ENCODE measurements at places on chromosomes 11 and 22. TPM values are rescaled to one million over a fixed set of nuclear protein-coding genes. Genes with fewer than 3 reads are reported as not detected.
A peak's percentile ranks its signal among the peaks of the same experiment; 100 is the strongest.

XKR3 gene
- total RNA-seq, result not detected

- DNase-seq, result no peak
- H3K4me3 ChIP-seq, result no peak overlapping the region
- H3K4me1 ChIP-seq, result peaks cover 7% of the 10 kb centered on the region
- H3K27ac ChIP-seq, result no peak overlapping the region
- H3K27me3 ChIP-seq, result no peaks in the 10 kb centered on the region
- H3K36me3 ChIP-seq, result no peaks in the 10 kb centered on the region
Observed at GRCh38 chr11:73749118-73749517, 11.8 kb downstream of the RAB6A start.

DNA sequence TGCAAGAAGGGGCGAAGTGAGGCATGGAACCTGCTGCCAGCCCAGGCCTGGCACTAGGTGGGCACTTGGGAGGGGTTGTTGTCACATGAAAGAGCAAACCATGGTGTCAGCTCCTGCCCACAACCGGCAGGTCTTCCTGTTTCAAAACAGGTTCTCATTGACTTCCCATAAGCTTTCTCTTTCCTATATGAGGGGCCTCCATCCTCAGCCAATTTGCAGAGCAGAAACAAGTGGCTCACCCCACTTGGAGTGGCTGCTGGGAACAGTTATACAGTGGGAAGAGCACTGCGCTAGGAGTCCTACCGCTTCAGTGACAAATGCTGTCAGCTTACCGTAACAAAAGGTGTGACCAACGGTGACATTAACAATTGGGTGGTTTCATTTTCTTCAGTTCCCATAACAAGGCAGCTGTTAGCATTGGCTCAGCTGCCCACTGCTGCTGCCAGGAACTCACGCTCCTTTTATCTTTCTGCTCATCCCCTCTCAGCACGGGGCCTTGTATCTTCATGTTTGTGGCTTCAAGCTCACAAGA lies 10.2 kb upstream of the SSTR3 start:
- H3K4me1 ChIP-seq, result no peaks in the 10 kb centered on the region
- H3K27me3 ChIP-seq, result no peaks in the 10 kb centered on the region
- no peaks in the 10 kb centered on the region for H3K36me3 ChIP-seq
- H3K27ac ChIP-seq, result no peak overlapping the region
- H3K4me3 ChIP-seq, result no peak overlapping the region

DNA sequence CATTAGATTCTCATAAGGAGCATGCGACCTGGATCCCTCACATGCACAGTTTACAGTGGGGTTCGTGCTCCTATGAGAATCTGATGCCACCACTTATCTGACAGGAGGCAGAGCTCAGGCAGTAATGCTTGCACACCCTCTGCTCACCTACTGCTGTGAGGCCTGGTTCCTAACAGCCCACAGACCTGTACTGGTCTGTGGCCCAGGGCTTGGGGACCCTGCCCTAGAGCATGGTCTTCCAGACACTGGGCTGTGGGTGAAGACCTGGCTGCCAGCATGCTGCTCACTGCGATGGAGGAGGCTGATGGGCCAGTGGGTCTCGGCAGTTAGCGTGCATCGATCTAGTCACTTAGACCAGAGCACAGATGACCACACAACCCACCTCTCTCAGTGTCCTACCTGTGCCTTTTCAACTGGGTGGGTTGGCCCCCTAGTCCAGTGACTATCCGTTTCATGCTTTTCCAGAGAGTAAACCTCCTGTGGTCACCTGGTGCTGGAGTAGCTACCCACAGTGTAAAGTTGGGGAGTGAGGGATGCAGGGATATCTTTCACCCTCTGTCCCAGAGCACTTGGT lies 21.1 kb downstream of the MED15 start:
- H3K36me3 ChIP-seq, result no peaks in the 10 kb centered on the region
- peaks cover 17% of the 10 kb centered on the region for H3K4me1 ChIP-seq
- no peak for DNase-seq
- H3K4me3 ChIP-seq, result no peak overlapping the region

GRCh38 chr11:112694245-112694644 lies 267.0 kb upstream of the NCAM1 start:
- no peak overlapping the region for H3K4me3 ChIP-seq
- H3K27ac ChIP-seq, result no peak overlapping the region
- no peaks in the 10 kb centered on the region for H3K27me3 ChIP-seq
- H3K36me3 ChIP-seq, result no peaks in the 10 kb centered on the region
- DNase-seq, result no peak

CRYBA4 gene
- total RNA-seq, result not detected

DNA sequence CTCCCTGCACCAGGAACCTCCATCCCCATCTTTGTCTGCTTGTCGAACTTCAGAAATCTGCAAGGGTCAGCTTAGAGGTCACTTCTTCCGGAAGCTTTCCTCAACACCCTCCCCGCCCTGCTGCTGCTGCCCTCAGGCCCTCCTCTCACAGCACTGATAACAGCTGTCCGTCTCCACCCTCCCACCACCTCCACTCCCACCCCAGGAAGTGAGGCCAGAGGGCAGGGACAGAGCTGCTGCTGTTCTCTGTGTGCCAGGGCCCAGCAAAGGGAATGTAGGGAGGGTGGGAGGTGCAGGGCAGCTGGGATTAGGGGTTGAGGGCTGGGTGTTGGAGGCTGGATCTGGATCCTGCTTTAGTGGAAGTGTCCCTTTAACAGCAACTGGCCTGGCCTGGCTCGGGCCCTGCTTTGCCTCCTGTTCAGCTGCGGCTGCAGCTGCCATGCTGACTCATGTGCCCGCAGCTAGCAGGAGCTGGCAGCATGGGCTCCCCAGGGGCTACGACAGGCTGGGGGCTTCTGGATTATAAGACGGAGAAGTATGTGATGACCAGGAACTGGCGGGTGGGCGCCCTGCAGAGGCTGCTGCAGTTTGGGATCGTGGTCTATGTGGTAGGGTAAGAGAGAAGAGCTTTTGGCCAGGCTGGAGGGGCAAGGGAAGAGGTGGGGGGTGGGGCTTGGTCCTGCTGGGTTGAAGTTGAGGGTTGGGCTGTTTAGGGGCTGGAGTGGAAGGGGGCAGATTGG lies at the start of gene P2RX6:
Gene P2RX6 (plus strand): TSS at position 440 of the 740 bp plus-strand sequence. CDS start 10 bp downstream, at position 450.
- H3K36me3 ChIP-seq, result no peaks in the 10 kb centered on the region
- H3K4me3 ChIP-seq, result peak within 1 kb of the TSS; percentile 78
- DNase-seq, result peak; percentile 25
- no peak within 1 kb of the TSS for H3K27ac ChIP-seq
- H3K27me3 ChIP-seq, result no peaks in the 10 kb centered on the region

All from GM23338 (cell line).